ENCODE measurements at places on chromosomes 6 and 20.

DNA sequence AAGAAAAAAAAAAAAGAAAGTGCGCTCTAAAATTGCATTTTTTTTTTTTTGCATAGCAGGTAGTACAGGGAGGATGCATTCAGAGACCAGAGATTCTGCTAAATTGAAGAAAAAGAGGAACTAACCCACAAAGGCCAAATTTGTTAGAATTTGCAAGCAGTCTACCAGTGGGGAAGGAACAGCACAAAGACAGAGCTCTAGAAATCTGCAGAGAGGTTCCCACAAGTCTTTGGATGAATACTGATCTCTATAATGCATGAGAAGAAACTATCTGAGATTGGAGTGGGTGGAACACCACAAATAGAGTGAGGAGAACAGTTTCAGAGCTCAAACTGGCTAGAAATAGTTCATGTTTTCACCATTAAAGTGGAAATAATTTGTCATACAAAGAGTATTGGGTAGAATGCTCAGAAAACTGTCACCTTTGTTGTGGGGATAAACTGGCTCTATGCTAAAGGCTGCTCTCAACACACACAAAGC lies 79.6 kb upstream of the AHI1 start:
- DNase-seq = peak; percentile 59

DNA sequence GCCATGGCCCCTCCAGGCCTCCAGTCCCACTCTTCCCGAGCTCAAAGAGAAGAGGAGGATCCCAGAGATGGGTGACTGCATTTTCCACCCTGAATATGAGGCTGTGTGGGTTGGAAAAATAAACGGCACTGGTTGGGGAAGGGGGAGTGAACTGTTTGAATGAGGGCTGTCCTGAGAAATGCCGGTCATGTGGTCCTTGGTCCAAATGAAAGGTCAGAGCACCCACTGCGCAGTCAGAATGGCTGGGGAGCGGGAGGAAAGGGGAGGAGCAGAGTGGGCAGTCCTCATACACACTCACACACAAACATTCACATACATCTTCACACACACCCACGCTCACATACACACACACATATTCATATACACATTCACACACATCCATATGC lies 83.1 kb downstream of the MRPL14 start:
- no peak for DNase-seq

GRCh38 chr6:44582930-44583329 lies 195.4 kb downstream of the CDC5L start:
- DNase-seq = no peak

DNA sequence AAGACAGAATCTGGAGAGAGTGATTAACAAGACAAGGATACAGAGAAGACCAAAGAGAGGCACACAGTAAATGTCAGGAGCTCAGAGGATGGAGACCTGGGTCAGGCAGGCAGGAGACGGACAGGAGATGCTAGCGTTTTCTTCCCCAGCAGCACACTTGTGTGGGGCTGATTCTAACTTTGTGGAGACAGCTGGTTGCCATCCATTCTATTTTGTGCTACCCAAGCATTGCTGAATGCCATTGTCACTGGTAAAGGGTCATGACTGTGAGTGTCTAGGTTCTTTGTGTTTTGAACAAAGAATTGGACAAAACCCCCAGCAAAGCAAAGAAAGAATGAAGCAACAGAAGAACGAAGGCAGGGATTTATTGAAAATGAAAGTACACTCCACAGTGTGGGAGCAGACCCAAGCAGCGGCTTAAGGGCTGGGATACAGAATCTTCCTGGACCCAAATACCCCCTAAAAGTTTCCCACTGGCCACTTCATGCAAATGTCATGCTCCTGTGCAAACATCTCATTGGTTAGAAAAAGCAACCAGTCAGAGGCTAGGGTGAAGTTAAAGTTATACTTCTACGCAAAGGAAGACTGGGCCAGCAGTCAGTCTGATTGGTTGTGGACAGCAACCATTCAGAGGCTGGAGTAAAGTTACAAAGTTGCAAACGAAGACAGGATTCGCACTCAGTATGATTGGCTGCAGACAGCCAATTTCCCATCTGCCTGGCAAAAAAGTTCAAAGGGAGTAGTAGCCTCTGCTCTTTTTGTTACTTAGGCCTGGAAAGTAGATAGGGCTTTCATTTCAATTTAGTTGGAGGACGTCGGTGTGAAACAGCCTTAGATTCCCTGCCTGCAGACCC lies 17.5 kb downstream of the PTK7 start:
- no peak for DNase-seq

GRCh38 chr6:118511930-118512715 lies 36.0 kb upstream of the PLN start:
- DNase-seq = no peak

- DNase-seq = no peak
Measured at GRCh38 chr20:9374072-9374471, 140.3 kb upstream of the LAMP5 start.

- no peak for DNase-seq
Measured at GRCh38 chr6:25963426-25964123, 973 bp downstream of the TRIM38 start.

DNA sequence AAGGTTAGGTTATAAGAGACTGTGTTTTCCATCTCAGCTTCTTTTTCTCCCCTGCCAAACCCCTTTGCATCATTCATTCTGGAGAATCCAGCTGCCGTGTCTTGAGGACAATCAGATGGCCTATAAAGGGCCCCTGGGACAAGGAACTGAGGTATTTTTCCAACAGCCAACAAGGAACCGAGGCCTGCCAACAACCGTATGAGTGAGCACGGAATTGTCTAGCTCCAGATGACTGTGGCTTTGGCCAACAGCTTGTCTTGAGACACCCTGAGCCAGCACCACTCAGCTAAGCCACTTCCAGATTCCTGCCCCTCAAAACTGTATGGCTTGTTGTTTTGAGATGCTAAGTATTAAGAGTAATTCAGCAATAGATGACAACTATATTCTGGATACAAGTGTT lies 433.7 kb upstream of the HSF2 start:
- DNase-seq = no peak
